NCI-H1417 (cell line): ENCODE measurements at places on chromosomes 6 and 20.

GRCh38 chr20:61114493-61115175, 137.4 kb upstream of the CDH4 start:
- no peak for DNase-seq

GRCh38 chr20:61316346-61316745, 64.3 kb downstream of the CDH4 start:
- no peak for DNase-seq

- DNase-seq = peak; percentile 96
Observed at GRCh38 chr6:25302677-25303128, 23.5 kb downstream of the CARMIL1 start.

DNA sequence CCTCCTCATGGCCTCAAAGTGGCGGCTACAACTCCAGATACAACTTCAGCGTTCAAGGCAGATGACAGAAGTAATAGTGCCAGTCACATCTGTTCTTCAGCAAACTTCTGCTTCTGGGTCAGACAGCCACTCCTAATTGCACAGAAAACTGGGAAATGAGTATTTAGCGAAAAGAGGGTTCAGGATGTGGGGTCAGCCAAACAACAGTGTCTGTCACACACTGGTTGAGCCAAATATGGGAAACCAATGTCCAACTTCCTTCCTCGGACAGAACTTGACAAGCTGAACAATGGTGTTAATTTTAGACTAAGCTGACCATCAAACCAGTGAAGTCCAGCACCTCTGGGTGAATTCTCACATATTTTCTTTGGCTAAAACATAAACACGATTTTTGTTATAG, 22.1 kb downstream of the NUDT3 start:
- no peak for DNase-seq

DNA sequence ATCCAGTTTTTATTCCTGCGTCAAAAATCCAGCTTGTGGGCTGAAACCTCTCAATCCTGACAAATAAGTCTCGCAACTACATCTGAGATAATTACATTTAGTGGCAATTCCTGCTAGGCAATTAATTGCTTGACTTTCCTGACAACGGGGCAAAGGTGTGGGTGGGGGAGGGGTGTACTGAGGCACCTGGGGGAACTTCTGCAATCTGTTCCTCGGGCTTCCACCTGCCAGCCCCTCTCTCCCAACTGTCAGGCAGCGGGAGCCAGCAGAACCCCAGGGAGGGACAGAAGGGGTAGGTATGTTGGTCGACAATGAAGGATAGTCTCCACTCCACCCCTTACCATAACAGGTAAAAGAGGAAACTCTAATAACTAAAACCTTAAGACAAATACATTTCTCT, 6.8 kb downstream of the C6orf52 start:
- peak; percentile 65 for DNase-seq

DNA sequence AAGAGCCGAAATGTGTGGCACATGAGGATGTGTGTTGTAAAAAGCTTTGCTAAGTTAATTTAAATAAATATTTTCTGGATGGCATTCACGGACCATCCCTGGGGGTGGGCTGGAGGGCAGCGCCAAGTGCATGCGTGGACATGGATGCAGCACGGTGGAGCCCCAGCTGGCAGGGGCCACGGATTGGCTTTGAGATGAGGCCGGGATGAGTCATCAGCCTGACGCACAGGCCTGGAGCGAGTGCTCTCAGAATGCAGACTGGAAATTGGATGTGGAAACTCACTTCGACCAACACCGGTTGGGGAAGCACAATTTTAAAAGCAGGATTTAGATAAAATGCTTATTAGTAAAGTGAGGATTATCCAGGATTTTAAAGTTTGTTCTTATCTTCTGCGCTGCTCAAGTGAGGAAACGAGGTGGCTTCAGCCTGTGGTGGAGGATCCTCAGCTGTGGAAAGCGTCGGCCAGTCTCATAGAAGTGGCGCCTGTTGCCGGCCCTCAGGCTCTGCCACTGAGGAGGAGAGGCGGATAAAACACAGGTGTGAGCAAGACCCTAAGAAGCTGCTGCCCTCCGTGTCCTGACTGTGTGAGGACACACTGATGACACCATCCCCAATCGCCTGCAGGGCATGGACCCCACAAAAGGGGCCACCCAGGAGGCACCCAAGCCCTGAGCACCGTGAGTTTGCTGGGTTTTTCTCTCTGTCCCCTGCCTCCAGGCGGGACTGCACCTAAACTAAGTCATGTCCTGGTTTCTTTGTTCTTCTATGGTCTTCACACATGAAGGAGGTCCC, 279.7 kb downstream of the CDH4 start:
- DNase-seq = no peak

DNA sequence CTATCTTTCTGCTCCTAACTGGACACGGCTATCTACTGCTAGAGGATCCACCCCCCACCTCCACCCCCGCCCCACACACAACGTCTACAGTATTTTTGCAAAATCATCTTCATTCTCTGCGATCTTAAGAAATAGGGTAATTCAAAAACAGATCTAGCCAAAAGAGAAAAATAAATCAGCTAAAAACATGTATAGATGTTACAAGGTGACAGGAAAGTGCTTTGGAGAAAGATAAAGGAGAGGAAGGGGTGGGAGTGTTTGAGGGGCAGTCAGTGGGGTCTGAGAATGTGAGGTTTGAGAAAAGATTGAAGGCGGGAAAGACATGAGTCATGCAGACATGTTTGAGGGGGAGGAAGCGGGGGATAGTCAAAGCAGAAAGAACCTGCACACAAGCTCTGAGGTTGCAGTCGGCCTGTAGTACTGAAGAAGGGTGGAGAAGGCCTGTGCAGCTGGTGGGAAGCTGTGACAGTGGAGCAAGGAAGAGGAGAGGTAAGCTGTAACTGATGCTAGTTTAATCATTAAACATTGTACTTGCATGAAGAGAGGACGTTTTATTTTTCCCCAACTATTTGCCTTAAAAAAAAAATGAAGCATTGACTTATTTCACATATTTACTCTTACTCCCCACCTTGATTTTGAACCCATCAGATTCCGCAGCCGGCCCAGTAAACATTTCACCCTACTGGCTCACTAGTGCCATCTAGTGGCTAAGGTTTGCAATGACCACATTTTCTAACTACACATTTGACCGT, 332.6 kb downstream of the ADGRB3 start:
- peak; percentile 76 for DNase-seq

DNA sequence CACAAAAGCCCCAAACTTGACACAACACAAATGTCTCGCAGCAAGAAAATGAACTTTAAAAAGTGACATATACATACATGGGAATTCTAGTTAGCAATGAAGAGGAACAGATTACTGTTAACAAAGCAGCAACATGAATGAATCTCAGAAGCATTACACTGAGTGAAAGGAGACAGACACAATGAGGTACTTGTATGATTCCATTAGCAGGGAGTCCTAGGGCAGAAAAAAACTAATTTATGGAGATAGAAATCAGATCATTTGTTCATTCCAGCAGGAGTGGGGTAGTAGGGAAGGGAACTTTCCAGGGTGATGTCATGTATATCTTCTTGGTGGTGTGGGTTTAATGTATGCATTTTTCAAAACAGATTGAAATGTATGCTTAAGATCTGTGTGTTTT, 524.4 kb downstream of the KIF16B start:
- DNase-seq = no peak
